ENCODE measurements at places on chromosomes 5 and 9.

GRCh38 chr5:3320317-3320875, 275.2 kb upstream of the IRX1 start:
- DNase-seq, result no peak

- no peak for DNase-seq
These were observed 379.3 kb downstream of the CDH12 start for GRCh38 chr5:22473886-22474285.

GRCh38 chr9:112705768-112706427, 12.0 kb downstream of the INIP start:
- DNase-seq, result no peak

DNA sequence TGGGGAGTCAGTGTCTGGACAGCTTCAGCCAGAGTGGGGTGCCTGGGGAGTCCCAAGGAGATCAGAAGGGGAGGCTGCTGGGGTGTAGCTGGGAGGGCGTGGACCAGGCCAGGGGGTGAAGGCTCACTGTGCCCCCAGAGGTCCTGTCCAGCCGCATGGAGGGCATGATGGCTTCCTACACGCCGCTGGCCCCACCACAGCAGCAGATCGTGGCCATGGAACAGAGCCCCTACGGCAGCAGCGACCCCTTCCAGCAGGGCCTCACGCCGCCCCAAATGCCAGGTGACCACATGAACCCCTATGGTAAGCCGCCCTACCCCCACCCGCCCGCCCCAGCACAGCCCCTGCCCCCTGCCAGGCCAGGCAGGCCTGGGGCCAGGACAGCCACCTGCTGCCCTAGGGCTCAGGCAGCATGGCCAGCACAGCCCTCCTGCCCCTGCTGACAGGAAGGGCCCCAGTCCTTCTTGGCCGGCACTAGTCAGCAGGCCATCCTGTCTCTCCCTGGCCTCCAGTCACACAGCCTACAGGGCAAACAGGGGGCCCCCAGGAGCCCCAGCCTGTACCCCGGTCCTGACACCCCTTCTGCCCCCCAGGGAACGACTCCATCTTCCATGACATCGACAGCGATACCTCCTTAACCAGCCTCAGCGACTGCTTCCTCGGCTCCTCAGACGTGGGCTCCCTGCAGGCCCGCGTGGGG, 82.1 kb downstream of the LMX1B start:
- no peak for DNase-seq

GRCh38 chr9:89464300-89464901, 33.5 kb downstream of the SEMA4D start:
- DNase-seq, result no peak

DNA sequence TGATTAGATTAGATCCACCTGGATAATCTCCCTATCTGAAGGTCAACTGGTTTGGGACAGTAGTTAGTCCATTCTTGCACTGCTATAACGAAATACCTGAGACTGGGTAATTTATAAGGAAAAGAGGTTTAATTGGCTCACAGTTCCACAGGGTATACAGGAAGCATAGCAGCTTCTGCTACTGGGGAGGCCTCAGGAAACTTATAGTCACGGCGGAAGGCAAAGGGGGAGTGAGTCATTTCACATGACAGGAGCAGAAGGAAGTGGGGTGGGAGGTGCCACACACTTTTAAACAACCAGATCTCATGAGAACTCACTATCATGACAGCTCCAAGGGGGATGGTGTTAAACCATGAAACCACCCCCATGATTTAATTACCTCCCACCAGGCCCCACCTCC, 9.9 kb downstream of the C9orf40 start:
- DNase-seq, result no peak

DNA sequence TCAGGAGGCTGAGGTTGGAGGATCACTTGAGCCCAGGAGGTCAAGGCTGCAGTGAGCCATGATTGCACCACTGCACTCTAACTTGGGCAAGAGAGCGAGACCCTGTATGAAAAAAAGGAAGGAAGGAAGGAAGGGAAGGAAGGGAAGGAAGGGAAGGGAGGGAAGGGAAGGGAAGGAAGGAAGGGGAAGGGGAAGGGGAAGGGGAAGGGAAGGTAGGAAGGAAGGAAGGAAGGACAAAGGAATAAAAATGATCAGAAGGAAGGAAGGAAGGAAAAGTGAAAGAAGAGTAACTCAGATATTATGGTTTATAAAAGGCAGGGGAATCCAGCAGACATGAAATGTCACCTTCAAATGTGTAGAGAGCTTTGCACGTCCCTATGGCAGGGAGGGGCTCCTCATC, 64.4 kb downstream of the USP20 start:
- DNase-seq, result no peak

DNA sequence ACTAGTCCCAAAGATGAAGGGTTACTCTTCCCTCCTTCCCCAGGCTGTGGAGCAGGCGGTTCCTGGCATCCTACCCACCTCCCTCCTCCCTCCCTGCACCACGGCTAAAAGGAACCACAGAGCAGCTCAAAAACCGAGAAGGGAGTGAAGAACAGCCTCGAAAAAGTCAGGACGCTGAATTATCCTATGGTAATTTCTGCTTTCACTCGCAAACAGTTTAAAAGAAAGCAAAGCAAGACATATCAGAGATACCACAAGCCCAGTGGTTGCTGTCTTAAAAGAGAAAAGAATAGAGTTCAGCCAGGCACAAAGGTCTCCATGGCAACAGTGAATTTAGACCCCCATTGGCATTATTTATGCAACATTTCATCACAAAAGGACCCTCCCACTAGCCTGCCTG, 315.4 kb downstream of the CTNND2 start:
- DNase-seq, result no peak

- DNase-seq, result no peak
These were observed 5.5 kb upstream of the AOPEP start for GRCh38 chr9:94720846-94721549.

DNA sequence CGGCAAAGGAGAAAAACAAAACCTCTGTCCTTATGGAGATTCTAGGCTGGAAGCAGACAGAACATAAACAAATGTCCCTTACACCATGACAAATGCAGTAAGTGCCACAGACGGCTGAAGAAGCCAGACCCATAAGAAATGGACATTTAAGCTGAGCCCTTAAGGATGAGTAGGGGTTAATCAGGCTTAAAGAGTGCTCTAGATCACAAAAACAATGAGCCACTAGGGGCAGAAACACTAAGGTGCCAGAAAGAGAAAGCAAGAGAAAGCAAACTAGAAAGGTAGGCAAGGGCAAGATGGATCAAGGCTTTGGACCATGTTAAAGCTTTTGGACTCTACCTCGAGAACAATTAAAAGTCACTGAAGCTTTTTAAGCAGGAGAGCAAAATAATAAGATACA, 326.9 kb upstream of the WWC1 start:
- no peak for DNase-seq

- DNase-seq, result no peak
These were observed 611.1 kb downstream of the ACTL7B start for GRCh38 chr9:108244686-108245085.

DNA sequence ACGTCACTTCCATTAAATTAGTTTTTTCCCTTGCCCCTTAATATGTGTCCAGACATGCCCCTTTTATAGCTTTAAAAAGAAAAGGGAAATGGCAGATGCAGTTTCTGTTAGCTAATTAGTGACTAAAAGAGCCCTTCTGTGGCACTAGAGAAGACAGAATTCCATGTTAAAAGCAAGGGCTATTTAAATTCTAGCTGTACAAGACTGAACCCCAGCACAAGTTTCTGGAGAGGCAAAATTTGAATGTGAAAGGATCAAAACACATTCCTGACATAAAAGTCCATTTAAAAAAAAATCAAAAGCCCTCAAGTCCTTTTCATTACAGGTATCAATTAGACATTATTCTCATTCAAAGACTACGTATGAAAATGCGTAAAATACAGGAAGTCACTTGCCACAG, 78.7 kb downstream of the HAPLN1 start:
- DNase-seq, result no peak

GRCh38 chr9:99052815-99053715, 51.8 kb upstream of the TGFBR1 start:
- no peak for DNase-seq

DNA sequence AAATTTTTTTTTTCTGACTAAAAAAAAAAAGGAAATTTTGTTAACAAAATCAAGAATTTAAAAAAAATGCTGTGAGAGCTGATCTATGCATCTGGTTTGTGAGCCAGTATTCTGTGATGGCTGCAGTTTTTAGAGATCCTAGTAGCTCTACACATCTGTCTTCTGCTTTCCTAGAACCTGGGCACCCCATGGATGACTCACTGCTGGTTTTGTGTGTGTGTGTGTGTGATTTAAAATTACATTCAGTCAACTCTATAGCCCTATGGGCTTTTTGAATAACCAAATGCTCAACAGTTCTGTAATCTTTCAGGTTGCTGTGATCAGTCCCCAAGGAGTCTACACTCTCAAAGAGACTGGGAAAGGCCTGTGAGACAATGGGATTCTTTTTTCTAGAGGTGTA, 2.5 kb upstream of the PSMD5 start:
- DNase-seq, result no peak

DNA sequence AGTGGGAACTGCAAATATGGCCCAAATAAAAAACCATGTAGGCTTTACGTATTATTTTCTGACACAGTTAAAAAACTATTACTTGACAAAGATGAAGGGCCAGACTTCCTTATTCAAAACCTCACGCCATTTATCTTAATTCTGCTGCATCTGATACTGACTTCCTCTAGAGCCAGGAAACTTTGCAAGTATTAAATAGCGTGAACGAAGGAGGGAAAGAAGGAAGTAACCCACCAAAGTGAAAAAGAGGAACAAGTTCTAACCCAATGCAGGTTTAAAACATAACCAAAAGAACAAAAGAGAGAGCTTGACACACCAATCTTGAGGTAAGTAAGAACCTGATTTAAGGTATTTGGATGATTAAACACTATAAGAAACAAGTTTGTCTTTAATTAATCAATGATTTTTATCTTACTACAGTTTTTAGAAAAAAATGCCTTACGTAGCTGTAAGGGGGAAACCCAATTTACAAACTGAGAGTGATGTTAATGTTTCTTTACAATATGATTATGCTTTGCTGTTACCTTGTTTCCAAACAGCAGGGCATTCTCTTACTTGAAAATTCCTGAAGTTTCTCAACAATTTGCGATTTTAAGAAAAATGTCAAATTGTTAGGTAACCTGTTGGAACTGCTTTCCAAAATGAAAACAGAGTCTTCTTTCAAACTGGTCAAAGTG, at the start of gene GAPT:
Gene GAPT (plus strand): TSS at position 220 of the 677 bp plus-strand sequence. CDS start 3,102 bp downstream, outside the sequence.
- peak; percentile 6 for DNase-seq

- DNase-seq, result peak; percentile 52
These were observed 166.8 kb downstream of the ARHGEF28 start for GRCh38 chr5:73792687-73793320.

- DNase-seq, result no peak
These were observed 314.0 kb downstream of the PIK3R1 start for GRCh38 chr5:68529581-68529980.

DNA sequence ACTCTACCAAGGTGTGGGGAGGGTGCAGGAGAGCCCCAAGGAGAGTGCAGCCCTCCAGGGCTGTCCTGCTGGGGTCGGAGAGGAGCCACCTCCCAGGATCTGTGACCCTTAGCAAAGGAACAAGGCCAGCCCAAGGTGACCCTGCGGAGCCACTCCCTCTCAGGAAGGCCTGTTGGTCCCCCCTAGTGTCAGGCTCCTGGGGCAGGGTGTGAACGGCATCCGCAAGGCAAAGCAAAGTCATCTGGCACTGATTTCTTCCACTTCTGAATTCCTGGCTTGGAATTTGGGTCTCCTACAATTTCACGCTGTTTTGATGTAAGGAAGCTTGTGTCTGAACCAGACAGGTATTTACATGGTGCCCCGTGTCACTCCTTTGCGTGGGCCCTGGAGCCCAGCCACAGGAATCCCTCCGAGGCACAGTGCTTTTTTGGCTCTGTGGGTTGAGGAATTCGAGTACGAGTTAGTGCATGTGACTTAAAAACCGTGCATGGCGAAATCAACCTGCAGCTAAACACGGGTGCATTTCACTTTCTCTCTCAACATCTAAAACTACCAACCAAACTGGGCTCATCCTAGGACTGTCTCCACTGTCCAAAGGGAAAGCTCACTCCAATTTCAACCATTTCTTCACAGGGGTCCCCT, 24.5 kb upstream of the GFPT2 start:
- DNase-seq, result no peak

All from GM13977 (cell line).